ENCODE measurements at places on chromosomes 3 and 15. TPM values are rescaled to one million over a fixed set of nuclear protein-coding genes. Genes with fewer than 3 reads are reported as not detected.

The ANP32A gene
- total RNA-seq: 129 TPM

The SUCLG2 gene
- 62.7 TPM for total RNA-seq

GRCh38 chr3:37909067-37909911 is 47.6 kb downstream of the CTDSPL start:
- no peak for DNase-seq

DNA sequence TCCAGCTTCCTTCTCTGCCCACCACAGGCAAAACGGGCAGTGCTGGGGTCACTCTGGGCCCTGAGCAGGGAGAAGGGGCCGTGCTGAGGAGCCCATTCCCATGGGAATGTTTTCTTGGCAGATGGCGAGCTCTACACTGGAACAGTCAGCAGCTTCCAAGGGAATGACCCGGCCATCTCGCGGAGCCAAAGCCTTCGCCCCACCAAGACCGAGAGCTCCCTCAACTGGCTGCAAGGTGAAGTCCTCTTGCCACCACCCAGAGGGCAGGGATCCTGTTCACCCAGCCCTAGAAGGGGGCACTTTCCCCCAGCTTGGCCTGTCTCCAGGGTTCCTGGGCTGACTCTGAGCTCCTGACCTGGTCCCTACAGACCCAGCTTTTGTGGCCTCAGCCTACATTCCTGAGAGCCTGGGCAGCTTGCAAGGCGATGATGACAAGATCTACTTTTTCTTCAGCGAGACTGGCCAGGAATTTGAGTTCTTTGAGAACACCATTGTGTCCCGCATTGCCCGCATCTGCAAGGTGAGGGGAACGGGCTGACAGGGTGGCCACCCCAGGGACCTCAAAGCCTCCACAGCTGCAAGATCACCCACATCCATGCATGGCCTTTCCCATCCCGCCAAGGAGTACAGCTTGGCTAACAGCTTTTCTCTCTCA is 12.4 kb downstream of the CIB1 start:
- no peak for DNase-seq

- no peak for DNase-seq
Measured at GRCh38 chr3:38575279-38575843, 74.1 kb downstream of the SCN5A start.

Data from naive thymus-derived CD8-positive, alpha-beta T cell (primary cell).